ENCODE measurements at places on chromosomes 7 and 10.
A peak's percentile ranks its signal among the peaks of the same experiment; 100 is the strongest.

- DNase-seq = no peak
Measured at GRCh38 chr10:576130-576465, 113.4 kb downstream of the DIP2C start.

- no peak for DNase-seq
Measured at GRCh38 chr10:21953585-21954057, 49.9 kb downstream of the DNAJC1 start.

GRCh38 chr10:121624836-121625486 lies 26.7 kb upstream of the FGFR2 start:
- DNase-seq = no peak

DNA sequence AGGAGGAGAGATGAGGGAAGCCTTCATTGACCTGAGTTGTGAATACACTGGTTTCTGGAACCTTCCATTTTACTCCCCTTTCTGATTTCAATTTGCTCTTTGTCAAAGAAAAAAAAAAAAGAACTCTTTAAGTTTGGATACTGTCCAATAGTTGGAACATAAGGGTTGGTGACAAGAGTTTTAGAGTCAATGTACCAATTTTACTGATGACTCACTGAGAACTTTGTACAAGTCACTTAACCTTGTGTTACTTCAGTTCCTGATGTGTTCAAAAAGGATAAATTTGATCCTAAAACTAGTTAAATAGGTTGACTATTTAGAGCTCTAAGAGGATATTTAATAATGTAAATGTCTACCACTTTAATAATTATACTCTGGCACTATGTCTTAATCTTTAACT lies 4.1 kb upstream of the CDK14 start:
- no peak for DNase-seq

DNA sequence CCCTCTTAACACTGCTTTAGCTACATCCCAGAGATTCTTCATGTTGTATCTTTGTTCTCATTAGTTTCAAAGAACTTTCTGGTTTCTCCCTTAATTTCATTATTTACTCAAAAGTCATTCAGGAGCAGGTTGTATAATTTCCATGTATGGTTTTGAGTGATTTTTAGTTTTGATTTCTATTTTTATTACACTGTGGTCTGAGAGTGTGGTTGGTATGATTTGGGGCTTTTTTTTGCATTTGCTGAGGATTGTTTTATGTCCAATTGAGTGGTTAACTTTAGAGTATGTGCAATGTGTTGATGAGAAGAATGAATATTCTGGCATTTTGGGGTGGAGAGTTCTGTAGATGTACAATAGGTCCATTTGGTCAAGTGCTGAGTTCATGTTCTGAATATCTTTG lies 37.9 kb upstream of the CAPZA2 start:
- no peak for DNase-seq

DNA sequence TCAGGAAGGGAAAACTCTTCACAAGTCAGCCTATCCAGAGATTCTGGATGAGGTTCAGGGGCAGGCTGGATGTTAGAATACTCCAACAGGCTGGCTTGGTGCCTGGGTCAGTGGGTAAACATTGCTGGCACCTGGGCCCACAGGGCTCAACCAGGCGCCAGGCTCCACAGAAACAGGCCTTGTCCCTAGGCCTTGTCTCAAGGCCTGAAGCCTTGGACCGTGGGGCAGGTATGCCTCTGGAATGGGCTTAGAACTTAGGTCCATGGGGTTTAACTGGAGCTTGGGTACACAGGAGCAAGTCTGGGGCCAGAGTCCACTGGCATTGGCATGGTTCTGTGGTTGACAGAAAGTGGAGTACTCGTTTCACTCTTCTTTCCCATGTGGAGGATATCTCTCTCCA lies 263.0 kb upstream of the ETV1 start:
- DNase-seq = peak; percentile 75

- DNase-seq = no peak
Measured at GRCh38 chr10:28254290-28254985, 48.4 kb downstream of the MPP7 start.

GRCh38 chr7:142231716-142232115 lies 26.1 kb downstream of the PRSS58 start:
- DNase-seq = no peak

GRCh38 chr7:99928994-99929729 lies at the start of gene GJC3:
Gene GJC3 (minus strand): TSS chr7:99929620. CDS start chr7:99929620, 0 bp downstream.
- peak; percentile 61 for DNase-seq

DNA sequence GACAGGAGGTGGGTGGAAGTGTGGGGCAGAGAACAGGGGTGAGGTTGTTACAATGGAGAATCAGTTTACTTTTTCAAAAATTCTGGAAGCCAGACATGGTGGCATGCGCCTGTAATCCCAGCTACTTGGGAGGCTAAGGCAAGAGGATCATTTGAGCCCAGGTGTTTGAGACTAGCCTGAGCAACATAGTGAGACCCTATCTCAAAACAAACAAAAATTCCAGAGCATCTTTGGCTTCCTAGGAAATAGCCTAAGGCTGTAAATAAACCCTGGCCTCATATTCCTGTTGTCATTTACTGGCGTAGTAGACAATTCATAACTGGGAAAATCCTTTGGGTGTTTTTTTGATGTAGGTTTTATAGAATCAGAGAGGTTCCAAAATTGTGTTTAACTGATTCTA lies 44.0 kb downstream of the GBF1 start:
- DNase-seq = no peak

Data from left lobe of liver (tissue), 2 donors.